ENCODE measurements at places on chromosomes 4 and X.

- no peak for DNase-seq
Observed at GRCh38 chrX:75911716-75912115, 126.7 kb upstream of the MAGEE2 start.

DNA sequence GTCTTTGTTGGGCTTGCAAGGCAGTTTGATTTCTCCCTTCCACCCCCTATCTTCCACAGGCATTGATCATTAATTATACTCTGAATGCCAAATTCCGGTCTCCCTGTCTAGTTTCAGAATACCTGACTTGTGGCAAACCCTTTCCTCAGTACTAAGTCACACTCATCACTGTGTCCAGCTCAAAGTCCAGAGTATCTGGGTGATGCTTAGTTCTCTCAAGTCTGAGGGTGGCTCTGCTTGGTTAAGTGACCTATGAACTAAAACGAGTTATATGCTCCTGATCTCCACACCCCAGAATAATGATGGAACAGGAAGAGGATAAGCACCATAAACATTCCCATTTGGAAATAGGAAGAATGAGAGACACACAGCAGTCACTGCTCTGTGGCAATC lies 6.5 kb downstream of the SMIM9 start:
- no peak for DNase-seq

GRCh38 chrX:49282647-49283011 lies 13.0 kb downstream of the PPP1R3F start:
- DNase-seq = no peak

GRCh38 chrX:15546745-15547144 lies 46.1 kb downstream of the BMX start:
- no peak for DNase-seq

DNA sequence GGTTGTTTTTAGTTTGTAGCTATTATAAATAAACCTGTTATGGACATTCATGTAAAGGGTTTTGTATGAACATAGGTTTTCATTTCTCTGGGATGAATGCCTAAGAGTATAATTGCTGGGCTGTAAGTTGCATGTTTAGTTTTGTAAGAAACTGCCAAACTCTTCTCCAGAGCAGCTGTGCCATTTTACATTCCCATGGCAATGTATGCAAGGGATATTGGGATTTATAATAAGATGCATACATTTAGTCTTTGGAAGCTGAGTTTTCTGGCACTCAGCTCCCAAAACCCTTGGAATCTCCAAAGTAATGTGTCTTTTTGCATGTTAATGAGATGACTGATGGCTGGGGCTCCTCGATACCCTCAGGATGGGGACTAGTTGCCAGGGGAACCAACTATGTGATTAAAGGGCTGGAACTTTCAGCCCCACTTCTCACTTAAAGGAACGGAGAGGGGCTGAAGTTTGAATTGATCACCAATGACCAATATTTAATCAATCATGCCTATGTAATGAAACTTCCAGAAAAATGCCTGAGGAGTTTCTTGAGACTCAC lies 44.0 kb downstream of the SERTM2 start:
- DNase-seq = no peak

GRCh38 chr4:170610434-170610833 lies 520.7 kb upstream of the AADAT start:
- no peak for DNase-seq

GRCh38 chr4:181254771-181255170 lies 988.4 kb upstream of the TENM3 start:
- no peak for DNase-seq

- no peak for DNase-seq
Observed at GRCh38 chr4:15891312-15891711, 47.2 kb downstream of the FGFBP1 start.

DNA sequence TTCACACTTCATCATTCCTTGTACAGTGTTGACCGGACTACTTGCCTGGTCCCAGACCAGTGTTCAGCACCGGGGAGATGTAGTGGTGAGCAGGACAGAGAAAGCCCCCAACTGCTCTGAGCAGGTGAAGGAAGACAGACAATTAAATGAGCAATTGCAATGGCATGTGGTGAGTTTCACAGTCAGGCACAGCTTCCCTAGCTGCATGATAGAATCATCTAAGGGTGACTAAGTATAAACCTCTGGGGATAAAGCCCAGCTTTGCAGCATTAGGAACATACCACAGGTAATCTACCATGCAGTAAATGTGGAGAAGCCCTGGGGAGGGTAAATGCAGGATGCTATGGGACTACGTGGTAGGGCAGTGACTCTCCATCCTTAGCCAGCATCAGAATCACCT lies 47.8 kb downstream of the TMA16 start:
- DNase-seq = no peak

DNA sequence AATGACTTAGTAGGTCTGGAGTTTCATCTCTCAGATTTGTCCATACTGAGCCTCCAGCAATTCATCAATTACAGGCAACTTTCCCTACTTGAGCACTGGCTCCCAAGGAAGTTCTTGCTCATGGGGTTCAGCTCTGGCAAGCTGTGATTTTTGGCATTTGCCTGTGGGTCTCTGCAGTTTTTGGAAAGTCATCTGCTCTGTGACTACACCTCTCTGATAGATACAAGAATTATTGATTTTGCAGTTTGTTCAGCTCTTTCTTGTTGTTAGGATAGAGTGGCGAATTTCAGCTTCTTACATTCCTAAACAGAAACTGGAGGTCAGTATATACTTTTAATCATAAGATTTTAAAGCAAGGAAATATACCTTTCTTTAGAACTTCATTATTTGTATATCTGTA lies 209.7 kb upstream of the NPY2R start:
- no peak for DNase-seq
